ENCODE measurements at places on chromosomes 4 and X. TPM values are rescaled to one million over a fixed set of nuclear protein-coding genes. Genes with fewer than 3 reads are reported as not detected.

Gene NWD2
- not detected for total RNA-seq

Gene ATP1B4
- total RNA-seq, result not detected

Gene CITED1
- 0.17 TPM for total RNA-seq

Gene FAM9C
- total RNA-seq, result under 0.01 TPM

Gene HSFX2
- total RNA-seq, result 0.26 TPM

Gene PPP1R2C
- total RNA-seq, result not detected

GRCh38 chrX:7028246-7028645, 119.3 kb upstream of the STS start:
- no peaks in the 10 kb centered on the region for H3K4me1 ChIP-seq
- no peaks in the 10 kb centered on the region for H3K27me3 ChIP-seq
- no peak overlapping the region for H3K4me3 ChIP-seq
- DNase-seq, result peak; percentile 8
- H3K36me3 ChIP-seq, result no peaks in the 10 kb centered on the region

DNA sequence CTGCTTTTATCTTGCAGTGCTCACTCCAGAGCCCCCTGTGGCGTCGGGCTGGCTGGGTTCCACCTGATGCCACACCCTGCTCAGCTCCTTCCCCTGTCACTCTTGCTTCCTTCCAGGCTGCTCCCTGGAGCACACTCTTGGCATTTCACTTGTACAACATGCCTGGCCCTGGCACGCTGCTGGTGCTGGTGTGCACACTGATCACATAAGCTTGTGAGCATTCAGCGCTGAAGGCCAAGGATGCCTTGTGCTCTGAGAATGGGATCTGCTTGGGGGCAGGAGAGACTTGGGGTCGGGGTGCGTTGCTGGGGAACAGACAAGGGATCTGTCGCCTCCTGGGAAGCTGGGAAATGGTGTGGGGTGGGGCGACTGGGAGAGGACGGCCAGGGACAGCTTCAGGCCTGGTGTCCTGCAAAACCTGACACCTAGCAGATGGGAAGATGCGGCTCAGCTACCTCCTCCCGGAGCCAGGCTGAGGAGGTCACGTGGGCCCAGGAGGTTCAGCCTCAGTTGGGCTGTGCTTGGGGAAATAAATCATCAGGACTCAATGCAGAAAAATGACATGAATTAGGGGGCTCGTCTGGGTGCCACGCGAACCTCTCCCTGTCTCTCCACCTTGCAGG, 108.5 kb downstream of the PHKA2 start:
- H3K4me1 ChIP-seq, result no peaks in the 10 kb centered on the region
- no peak overlapping the region for H3K27ac ChIP-seq
- no peak for DNase-seq
- no peaks in the 10 kb centered on the region for H3K27me3 ChIP-seq

GRCh38 chr4:188246488-188246887, 107.2 kb downstream of the TRIML1 start:
- H3K27ac ChIP-seq, result no peak overlapping the region
- DNase-seq, result peak; percentile 6
- no peaks in the 10 kb centered on the region for H3K4me1 ChIP-seq
- H3K4me3 ChIP-seq, result no peak overlapping the region
- no peaks in the 10 kb centered on the region for H3K27me3 ChIP-seq

DNA sequence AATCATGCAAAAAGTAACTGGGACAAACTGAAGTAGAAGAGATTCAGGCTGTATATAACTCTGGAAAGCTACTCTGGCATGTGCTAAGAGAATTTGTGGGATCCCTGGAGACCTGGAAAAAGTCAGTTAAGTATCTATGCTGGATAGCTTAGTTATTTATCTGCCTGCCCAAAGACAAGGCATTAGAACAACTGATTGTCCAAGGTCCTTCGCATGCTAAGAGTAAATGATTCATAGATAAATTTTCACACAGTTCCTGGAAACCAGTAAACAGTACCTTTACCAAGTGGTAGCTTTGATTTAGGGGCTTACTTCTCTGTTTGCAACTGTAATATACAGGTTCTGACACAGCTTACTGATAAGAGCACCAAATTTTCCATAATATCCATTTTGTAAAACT, 104.8 kb downstream of the ATP11C start:
- no peaks in the 10 kb centered on the region for H3K36me3 ChIP-seq
- no peak overlapping the region for H3K4me3 ChIP-seq
- H3K27ac ChIP-seq, result no peak overlapping the region
- peaks cover 10% of the 10 kb centered on the region for H3K4me1 ChIP-seq
- H3K27me3 ChIP-seq, result no peaks in the 10 kb centered on the region
- no peak for DNase-seq

DNA sequence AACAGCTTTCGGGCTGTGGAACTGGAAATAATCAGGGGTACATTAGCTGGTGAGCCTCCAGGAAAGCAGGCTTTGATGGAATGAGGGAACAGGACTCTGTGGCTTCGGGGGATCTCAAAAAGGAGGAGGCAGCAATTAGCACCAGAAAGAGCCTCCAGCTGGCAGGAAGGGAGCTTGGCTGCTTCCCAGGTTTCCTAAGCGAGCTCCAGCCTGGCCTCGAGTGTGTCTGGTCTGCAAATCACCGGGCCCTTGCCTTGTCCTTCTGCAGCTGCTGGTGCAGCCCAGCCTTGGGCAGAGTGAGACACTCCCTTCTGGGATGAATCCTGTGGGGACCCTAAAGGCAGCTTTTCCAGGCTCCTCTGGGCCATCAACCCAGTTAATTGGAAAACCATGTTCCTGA, 10.7 kb upstream of the PDHA1 start:
- no peaks in the 10 kb centered on the region for H3K27me3 ChIP-seq
- no peak overlapping the region for H3K4me3 ChIP-seq
- H3K27ac ChIP-seq, result no peak overlapping the region
- H3K36me3 ChIP-seq, result no peaks in the 10 kb centered on the region
- no peaks in the 10 kb centered on the region for H3K4me1 ChIP-seq
- DNase-seq, result peak; percentile 10

DNA sequence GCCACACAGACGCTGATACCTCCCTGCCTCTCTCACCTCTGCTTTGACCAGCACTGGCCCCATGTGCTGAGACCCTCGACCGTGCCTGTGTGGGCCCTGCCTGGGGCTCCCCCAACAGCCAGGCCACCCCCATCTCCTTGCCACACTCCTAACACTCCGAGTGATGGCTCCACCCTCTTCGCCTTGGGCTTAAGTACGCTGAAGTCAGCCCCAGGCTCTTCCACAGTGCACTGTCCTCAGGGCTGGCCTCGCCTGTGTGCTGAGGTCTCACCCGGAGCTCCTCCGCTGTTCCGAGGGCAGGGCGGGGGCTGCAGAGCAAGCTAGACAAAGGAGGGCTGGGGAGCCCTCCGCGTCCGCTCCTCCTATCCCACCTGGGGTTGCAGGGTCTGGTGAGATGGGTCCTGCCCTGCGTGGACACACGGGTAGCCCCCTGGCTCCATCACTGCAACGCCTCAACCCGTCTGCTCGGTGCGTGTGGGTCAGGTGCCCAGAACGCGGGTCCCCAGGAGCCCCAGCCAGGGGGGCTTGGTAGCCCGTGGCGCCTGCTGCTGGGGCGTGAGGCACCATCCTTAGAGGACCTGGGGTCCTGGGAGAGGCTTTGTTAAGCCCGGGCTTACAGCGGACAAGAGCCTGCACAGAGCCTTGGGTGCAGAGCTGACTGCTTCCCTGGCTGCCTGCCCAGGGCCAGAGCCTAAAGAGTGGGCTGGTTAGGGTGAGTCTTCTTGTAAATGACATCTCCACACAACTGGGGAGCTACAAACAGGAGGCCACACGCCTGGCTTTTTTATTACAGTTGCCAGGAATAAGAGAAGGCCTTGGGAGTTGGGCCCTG, 42.6 kb upstream of the NKX1-1 start:
- no peak overlapping the region for H3K27ac ChIP-seq
- no peak overlapping the region for H3K4me3 ChIP-seq
- no peak for DNase-seq
- no peaks in the 10 kb centered on the region for H3K4me1 ChIP-seq

DNA sequence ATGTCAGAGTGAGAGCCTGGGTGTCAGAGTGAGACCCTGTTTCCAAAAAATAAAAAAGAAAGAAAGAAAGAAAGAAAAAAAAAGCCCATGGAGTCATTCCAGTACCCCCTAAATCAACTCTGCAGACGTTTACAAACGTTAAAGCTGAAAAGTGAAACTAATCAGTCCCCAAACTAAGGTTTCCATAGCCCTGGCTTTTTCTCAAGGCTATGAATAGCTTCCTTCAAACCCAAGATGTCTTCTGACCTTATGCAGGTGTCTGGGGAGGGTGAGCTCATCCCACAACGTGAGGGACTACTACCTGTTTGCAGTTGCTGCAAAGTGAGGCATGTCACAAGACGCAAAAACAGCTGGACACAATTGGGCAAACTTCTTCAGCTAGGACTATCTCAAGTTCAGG, 144.0 kb downstream of the SH3KBP1 start:
- H3K27me3 ChIP-seq, result no peaks in the 10 kb centered on the region
- no peaks in the 10 kb centered on the region for H3K4me1 ChIP-seq
- DNase-seq, result no peak
- H3K36me3 ChIP-seq, result no peaks in the 10 kb centered on the region

DNA sequence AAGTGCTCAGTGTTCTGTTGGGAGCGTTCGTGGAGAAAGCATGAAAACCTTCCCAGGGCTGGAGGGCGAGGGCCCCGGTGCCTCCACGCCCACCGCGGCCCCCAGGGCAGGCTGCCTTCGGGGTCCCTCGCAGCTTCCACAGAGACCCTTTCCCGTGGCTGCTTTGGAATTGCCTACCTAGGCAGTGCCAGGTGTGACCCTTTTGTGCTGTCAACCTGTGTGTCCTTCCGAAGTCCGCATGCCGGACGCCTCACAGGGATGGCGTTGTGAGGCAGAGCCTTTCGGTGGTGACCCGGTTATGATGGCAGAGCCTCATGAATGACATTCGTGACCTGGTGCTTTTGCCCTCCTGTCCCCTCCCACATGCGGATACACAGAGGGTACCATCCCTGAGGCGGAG, 17.4 kb downstream of the TMEM175 start:
- no peak overlapping the region for H3K4me3 ChIP-seq
- no peak for DNase-seq
- peaks cover 2% of the 10 kb centered on the region for H3K36me3 ChIP-seq

DNA sequence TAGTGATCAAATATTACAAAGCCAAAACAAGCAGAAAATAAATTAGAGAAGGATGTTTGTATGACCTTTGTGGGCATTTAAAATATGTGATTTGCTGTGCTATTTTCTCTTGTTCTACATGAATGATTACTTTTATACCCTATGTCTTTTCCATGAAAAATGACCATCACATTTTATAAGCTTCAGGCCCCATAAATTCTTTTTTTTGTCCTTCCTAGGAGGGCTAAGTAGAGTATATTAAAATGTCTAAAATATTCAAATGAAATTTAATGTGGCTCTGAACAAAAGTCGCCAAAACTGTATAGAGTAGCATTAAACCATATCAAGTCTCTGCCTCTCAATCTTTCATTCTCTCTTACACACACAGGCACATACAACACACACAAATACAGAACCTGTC, 15.9 kb upstream of the EMCN start:
- H3K4me3 ChIP-seq, result no peak overlapping the region
- no peaks in the 10 kb centered on the region for H3K27me3 ChIP-seq
- no peaks in the 10 kb centered on the region for H3K36me3 ChIP-seq
- DNase-seq, result no peak

DNA sequence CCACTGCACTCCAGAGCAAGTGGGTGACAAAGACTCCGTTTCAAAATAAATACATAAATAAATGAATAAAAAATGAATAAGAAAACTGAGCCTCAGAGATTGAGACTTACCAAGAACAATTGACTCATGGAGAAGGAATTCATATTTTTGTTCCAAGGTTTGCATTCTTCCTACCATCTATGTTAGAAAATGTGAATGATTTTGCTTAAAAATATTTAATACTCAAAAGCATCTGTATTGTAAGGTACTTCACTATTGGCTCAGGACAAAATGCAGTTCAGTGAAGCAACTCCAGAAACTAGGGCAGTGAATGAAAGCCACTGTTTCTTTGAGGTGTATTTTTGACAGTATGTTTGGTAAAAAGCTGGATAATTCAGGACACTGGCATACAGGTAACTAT, 54.1 kb downstream of the XAGE2 start:
- H3K4me3 ChIP-seq, result no peak overlapping the region
- H3K27me3 ChIP-seq, result no peaks in the 10 kb centered on the region
- DNase-seq, result peak; percentile 76
- no peaks in the 10 kb centered on the region for H3K36me3 ChIP-seq

DNA sequence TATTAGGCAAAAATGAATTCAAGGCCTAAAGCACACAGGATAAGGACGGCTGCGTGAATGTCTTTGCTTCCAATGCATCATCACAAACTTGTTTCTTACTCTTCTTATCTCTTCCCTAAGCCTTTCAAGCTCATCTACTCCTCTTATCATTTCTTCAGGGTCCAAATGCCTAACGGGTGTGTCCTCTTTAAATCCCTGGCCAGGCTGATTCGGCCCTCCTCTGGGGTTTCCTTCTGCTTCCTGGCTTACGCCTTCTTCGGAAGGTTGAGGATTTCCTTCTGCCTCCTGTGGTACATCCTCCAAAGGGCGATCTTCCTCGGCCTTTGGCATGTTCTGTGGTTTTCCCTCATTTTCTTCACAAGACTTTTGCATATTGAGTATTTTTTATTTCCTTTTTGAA, 1.3 kb downstream of the TCEAL8 start:
- no peaks in the 10 kb centered on the region for H3K27me3 ChIP-seq
- H3K4me1 ChIP-seq, result no peaks in the 10 kb centered on the region
- DNase-seq, result peak; percentile 4
- H3K4me3 ChIP-seq, result peak overlapping the region; percentile 79

DNA sequence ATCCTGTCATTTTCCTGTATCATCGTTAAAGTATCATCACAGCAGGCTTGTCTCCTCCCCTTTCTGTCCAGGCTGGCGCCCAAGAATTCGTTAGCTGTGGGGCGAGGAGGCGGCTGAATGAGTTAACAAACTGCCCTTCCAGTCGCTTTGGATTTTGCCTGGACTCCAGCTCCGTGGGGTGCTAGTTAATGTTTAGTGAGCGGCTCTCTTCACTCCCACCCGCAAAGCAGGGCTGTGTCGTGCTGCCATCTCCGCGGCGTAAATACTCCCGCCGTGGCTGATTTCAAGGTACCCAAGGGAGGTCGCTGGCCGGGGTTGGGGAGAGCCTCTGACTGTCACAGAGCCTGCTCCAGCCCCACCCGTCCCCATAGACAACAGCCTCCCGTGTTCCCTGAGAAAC, 44.9 kb upstream of the SPRY1 start:
- H3K4me3 ChIP-seq, result no peak overlapping the region
- no peaks in the 10 kb centered on the region for H3K4me1 ChIP-seq
- no peaks in the 10 kb centered on the region for H3K27me3 ChIP-seq
- H3K36me3 ChIP-seq, result no peaks in the 10 kb centered on the region
- H3K27ac ChIP-seq, result no peak overlapping the region
